ENCODE measurements at places on chromosomes 6 and 20.

- DNase-seq: no peak
These were observed 29.6 kb downstream of the PMEPA1 start for GRCh38 chr20:57680131-57680716.

DNA sequence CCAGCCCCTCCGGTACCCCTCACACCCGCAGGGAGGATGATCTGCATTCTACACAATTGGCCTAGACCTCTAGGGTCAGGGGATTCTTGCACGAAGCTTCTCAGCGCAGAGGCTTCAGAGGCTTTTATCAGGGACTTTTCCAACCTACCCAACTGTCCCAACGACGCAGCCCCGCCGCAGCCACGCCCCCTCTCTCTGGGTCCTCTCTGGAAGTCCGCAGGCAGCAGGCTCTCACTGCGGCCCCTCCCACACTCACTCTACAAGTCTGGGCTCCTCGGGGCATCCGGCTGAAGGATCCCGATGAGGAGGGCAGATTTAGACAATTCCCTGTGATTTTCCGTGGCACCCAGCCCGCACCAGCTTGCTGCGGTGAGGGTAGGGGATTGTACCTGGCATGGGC, 227.7 kb upstream of the RNF24 start:
- no peak for DNase-seq

DNA sequence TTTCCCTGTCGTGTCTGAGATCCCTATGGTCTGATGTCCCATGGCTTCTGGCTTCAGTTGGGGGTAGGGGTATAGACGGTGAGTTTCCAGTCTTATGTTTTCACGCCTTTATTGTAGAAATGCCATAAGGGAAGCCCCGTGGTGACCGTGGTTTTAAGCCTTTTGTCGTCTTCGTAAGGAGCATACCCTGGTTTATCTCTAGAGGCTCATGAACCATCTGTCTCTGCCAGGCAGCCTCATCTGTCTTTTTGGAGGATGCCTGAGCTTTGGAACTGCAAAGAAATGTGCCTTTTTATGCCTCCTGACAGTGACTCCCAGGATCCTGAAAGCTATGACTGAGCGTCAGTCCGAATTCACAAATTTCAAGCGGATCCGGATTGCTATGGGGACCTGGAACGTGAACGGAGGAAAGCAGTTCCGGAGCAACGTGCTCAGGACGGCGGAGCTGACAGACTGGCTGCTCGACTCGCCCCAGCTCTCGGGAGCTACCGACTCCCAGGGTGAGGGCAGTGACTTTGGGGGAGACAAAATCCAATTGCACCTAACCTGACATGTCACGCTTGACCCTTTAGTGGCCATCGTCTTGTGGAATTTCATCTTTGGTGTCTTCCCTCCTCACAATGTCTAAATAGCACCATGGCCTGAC, 84.6 kb downstream of the SYNJ2 start:
- no peak for DNase-seq

DNA sequence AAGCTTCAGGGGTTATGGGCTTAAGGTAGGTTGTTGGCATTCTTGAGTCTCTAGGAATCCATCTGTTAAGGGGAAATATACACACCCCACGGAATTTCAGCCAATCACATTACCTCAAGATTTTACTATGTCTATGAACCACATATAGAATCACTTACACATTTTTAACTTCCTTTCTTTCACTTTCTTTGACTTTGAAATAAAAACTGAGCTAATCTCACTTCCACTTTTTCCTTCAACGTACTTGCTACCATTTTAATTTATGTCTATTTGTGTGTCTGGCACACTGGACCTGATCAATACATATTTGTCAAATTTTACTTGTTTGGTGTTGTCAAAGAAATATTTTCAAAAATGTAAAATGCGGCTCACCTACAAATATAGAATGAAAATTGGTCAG, 545.4 kb upstream of the JAG1 start:
- no peak for DNase-seq

- no peak for DNase-seq
These were observed 78.6 kb downstream of the HIVEP1 start for GRCh38 chr6:12090714-12091113.

GRCh38 chr6:15969236-15969778, 159.6 kb upstream of the MYLIP start:
- no peak for DNase-seq

- no peak for DNase-seq
These were observed 76.3 kb upstream of the B3GAT2 start for GRCh38 chr6:71033171-71033570.

GRCh38 chr20:32067234-32067821, 15.3 kb downstream of the HCK start:
- no peak for DNase-seq

DNA sequence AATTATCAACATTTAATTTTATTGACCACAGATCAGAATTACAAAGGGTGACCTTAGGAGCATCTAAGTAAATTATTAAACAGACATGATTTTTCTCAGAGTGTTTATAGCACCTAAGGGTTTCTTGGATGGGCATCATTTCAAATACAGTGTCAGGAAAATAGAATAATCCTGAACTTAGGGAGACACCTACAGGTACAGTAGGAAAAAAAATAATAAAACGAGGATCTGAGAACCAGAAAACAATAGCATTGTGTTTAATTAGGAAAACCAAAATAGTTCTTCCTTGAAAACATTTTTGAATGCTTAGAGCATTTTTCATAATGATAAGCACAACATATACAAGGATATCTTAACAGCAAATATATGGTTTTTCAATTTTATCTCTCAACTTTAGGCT, 39.2 kb downstream of the MMUT start:
- DNase-seq: no peak

GRCh38 chr20:3494218-3494617, 23.4 kb downstream of the ATRN start:
- DNase-seq: no peak

DNA sequence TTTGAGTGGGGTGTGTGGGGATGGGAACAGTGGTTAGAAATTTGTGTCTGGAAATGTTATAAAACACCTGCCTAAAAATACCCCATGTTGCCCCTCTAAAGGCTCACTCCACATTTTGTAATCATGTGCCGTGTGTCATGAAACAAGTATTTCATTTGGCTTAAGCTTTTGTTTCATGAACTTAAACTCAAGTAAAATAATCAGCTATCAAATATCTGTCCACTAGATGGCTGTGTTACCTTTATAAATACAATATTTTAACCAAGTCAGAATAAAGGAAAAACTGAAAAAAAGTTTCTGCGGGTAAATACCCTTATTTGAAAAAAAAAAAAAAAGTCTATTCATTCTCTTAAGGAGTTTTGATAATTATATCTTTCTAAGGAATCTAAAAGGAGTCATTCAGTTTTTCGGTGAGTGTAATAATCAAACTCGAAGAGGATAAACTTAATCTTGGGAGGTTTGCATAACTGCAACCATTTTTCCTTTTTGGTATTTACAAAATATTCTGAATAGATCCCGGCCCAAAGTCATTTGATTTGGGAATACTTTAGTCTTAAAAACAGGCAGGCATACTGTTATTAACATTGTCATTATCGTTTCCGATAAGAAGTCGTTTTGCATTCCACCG, 29.9 kb upstream of the MTRF1L start:
- no peak for DNase-seq

- no peak for DNase-seq
These were observed 182.1 kb upstream of the AFDN start for GRCh38 chr6:167644412-167645132.

DNA sequence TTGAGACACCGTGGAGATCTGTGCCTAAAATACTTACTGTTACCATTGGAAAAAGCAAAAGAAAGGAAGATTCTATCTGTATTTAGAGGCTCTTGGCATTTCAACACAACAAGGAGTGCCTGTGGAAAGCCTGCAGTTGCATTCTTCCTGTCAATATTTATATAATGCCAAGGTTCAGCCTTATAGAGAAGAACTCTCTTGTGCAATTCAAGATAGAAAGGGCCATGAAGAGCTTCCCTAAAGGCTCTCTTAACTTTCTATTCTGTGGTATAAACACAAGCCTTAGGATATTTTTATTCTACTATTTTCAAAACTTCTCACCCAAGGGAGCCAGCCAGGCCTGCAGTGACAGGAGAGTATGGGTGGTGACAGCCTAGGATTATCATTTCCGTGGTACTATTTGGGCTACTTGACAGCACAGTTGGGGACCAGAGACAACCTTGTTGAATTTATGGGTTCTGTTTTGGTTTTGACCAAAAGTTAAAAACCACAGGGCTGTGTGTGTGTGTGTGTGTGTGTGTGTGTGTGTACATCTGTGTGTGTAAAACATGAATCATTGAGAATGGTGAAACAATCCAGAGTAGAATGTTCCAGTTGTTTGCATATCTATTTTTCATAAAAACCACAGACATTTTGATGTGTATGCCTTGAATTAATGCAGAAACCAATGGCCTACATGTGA, 700.9 kb upstream of the SLC35B3 start:
- DNase-seq: no peak

DNA sequence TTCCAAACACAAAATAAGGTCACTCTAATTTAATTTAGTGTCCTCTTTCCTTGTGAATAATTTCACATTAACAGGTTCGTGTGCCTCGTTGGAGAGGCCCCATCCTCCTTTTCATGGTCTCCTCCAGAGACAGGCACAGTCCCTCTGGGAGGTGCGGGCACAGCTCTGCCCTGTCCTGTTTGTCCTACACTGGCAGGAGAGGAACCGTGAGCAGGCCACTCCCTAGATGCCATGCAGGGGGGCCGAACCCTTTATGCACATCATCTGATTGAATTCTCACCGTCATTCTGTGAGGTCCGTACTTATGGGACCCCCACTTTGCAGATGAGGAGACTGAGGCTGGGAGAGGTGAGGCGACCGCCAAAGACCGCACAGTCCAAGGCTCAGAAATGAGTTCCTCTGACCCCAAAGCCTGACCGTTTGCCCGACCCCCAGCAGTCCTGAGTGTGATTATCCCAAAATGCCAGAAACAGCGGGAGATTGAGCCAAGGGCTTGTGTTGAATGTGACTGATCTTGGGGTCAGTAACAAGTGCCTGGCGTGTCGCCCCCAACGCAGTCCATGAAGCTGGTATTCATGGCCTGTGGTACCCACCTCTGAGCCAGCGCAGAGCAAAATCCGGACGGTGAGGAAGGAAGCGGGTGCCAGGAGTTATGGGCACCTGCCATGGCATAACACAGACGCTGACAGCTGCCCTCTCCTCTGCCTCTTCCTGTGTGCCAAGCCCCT, 43.5 kb downstream of the PMEPA1 start:
- DNase-seq: no peak

DNA sequence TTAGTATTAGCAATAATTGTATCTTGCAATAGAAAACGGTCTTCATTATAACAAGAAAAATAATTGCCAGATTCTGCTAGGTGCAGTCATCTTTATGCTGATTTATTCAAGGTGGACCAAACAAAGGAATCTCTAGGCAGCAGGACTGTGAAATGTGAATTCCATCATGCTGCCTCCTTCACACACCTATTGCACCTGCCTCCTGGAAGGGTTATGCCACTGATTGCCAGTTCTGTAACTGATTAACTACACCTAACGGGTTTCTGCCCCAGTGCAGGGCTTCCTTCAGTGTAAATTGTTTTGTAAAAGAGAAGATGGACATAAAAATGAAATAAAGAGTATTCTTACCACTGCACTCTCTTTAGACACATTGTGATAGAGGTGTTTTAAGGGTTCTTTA, 96.1 kb downstream of the FOXO3 start:
- DNase-seq: no peak

- DNase-seq: no peak
These were observed 507.7 kb downstream of the PREX1 start for GRCh38 chr20:48319943-48320584.

DNA sequence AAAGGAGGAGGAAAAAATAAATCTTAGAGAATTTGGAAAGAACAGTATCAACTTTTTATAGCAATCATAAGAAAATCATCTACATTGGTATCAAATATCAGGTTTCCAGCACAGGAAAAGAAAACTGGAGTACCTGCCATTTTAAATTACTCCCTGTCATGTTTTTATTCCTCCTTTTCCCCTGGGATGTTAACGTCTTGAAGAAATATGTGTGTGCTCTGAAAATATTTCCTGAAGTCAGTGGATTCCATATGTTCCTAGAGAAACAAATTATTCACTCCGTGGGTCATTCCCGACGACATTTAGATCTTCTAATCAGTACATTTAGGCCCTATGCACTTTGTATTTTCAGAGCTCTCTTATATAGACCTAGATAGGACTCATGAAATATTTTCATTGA, 42.0 kb upstream of the RSPO3 start:
- DNase-seq: no peak

GRCh38 chr6:47109281-47109680, 67.1 kb upstream of the ADGRF1 start:
- DNase-seq: no peak

DNA sequence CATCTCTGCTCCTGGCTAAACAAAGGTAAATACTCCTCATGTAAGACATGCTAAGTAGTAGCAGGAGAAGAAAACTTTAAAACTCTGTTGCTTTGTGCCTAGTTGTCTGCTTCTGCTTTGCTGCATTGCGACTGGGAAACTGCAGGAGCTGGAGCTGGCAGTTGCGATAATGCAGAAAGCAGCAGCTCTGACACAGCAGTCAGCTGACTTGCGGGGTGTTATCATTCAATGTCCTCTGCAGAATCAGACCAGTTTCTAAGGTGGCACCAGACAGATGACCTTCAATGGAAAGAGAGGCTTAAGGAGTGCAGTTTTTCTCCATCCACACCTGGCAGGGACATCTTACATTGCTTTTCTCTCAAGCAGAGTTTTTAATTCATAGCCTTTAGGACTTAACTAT, 69.9 kb upstream of the SOX4 start:
- no peak for DNase-seq

DNA sequence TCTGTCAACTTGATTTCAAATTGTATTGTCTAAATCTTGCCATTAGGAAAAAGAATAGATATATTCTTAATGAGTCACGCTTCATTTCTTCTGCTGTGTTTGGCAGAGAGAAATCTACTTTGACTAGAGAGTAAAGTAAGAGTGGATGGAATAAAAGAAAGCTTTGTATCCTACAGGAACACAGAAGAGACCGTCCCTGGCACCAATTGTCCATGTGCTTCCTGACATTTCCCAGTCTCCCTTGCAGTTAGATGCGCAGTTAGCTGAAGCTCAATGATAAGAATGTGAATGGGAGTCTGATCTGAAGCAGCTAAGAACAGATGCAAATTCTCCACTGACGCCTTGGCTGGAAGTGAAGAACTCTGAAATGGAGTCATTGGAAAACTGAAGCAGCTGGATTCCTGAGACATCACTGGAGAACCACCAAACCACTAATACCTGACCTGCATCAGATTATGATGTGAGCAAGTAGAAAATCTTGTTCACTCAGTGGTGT, 528.2 kb upstream of the MARCKS start:
- DNase-seq: no peak

DNA sequence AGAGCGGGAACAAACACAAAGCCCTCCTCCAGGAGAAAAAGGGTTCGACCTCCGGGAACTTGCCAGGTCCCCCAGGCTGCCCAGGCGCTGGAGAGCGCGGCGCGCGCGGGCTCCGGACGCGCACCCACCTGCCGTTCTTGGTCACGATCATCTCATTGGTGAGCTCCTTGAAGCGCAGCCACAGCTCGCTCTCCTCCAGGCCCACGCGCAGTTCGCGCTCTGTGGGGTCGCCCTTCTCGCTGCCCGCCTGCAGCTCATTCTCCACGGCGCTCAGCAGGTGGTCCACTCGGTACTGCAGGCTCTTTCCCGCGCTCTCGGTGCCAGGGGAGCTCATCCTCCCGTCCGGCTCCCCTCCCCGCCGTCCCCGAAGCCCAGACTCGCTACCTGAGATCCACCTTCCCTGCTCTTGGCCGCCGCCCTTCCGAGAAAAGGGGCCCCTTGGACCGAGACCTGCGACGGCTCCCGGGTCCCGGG, 356 bp downstream of the TBXT start:
- DNase-seq: no peak

- no peak for DNase-seq
These were observed 26.8 kb upstream of the RPN2 start for GRCh38 chr20:37152284-37152683.
